ENCODE measurements at places on chromosomes 13 and 19.

GRCh38 chr13:72221276-72221962, 354.4 kb upstream of the DACH1 start:
- no peak for DNase-seq

- DNase-seq, result no peak
Observed at GRCh38 chr19:39171479-39172465, 25.0 kb upstream of the NCCRP1 start.

DNA sequence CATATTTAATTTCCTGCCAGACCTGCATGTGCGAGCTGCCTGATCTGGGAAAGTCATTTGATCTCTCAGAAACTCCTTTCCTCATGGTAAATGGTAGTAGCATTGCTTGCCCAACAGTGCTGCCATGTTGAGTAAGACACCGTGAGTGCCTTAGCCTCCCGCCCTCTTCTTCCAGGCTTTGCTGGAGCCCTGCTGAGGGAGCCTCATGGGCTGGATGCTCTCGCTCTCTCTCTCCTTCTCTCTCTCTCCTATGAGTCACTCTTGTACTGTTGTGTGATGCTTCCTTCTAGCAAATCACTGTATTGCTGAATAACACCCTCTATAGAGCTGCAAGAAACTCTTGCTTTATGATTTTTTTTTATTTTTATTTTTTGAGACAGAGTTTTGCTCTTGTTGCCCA, 365.5 kb downstream of the UQCRFS1 start:
- DNase-seq, result no peak

DNA sequence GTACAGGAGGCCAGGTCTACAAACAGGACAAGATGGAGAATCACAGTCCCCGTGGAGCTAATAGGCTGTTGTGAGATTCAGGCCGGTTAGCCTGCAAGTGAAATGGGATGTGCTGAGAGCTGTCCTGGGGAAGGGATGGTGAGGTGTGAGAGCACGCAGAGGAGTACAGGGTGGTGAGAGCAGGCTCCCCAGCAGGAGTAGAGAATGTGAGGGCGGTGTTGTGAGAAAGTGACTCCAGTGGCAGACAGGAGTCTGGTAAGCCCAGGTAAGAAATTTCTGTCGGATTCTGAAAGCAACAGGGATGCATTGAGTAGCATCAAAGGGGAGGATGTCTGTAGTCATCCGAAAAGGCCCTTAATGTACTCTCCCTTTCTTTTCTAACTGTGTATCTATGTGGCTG, 50.7 kb upstream of the GPR183 start:
- DNase-seq, result no peak

- no peak for DNase-seq
Observed at GRCh38 chr19:29963576-29963975, 21.5 kb downstream of the URI1 start.

- no peak for DNase-seq
Observed at GRCh38 chr13:48222358-48223301, 10.4 kb upstream of the ITM2B start.

DNA sequence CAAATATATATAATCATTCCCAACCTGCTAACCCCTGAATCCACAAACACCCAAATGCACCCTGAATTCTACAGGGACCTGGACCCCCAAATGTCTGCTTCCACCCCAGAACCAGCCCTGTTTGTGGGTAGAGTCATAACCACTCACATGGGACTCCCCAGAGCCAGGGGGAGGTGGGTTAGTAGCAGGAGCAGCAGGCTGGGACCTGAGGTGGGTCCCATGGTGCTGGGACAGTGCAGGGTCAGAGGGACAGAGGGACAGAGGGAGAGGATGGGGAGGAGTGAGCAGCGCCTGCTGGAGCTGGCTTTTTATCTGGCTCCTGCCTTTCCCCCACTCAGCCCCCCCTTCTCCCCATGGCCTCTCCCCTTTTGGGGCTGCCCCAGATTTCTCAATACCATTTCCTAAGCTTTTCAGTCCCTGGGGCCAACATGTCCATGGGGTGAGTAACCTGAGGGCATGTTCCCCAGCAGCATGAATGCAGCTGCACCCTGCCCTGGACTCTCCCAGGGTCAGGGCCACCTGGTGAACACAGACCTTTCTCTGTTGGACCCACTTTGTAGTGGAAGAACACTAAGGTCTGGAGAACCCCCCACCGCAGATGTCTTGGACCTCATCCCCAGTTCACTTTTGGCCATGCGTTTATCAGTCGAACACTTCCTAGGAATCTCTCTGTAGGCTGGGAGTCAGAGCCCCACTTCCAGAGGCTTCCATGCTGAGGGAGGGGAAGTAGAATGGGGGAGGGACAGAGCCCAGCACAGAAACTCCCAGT, at the start of gene C3:
Gene C3 (minus strand): TSS at position 282 of the 769 bp plus-strand sequence. CDS start 61 bp downstream, at position 221.
- no peak for DNase-seq
